ENCODE measurements at places on chromosomes 7 and 10.

- no peak for DNase-seq
Observed at GRCh38 chr7:87517136-87517815, 41.8 kb upstream of the ABCB4 start.

GRCh38 chr7:18402488-18403183, 92.9 kb upstream of the HDAC9 start:
- DNase-seq: no peak

DNA sequence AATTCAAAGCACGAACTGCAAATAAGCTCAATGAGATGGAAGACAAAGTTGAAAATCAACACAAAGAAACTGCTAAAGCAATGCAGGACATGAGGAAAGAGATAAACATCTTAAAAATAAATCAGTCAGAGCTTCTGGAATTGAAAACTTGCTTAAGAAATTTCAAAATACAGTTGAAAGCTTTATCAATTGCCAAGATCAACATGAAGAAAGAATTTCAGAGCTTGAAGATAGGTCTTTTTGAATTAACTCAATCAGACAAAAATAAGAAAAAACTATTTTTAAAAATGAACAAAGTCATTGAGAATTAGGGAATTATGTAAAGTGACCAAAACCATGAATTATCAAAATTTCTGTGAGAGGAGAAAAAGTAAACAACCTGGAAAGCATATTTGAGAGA, 218.1 kb downstream of the CTNNA3 start:
- DNase-seq: no peak

GRCh38 chr10:18437486-18437885, 213.9 kb downstream of the NSUN6 start:
- no peak for DNase-seq

Measured in stimulated activated CD4-positive, alpha-beta T cell treated with anti-CD3 and anti-CD28 coated beads, Interleukin-2, amount 100 ng/mL, for 24 hours (primary cell).